ENCODE measurements at places on chromosomes 7 and 10.

DNA sequence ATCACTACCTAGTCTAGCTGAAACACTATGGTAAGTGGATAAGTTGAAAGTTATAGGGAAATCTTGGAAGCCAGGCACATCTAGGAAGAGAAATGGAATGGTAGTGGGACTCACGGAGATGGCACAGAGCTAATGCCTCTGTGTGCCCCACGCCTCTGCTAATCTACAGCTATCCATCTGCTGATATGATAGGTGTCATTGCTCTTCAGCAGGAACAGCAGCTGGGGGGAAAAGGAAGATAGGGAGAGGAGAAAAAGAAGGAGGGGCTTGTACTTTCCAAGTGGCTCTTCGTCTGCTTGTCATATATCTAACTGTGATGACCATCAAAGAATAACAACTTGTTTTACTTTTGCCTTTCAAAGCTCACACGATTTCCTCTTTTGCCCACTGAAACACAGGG, 1199.1 kb upstream of the SORCS1 start:
- H3K4me3 ChIP-seq: no peak overlapping the region
- no peak for DNase-seq
- H3K27ac ChIP-seq: no peak overlapping the region

GRCh38 chr7:127320974-127321373, 68.2 kb upstream of the GRM8 start:
- H3K4me1 ChIP-seq: no peaks in the 10 kb centered on the region
- no peaks in the 10 kb centered on the region for H3K27me3 ChIP-seq
- no peak for DNase-seq
- no peaks in the 10 kb centered on the region for H3K36me3 ChIP-seq

- no peaks in the 10 kb centered on the region for H3K27me3 ChIP-seq
- H3K4me3 ChIP-seq: no peak overlapping the region
- no peak overlapping the region for H3K27ac ChIP-seq
- DNase-seq: no peak
Observed at GRCh38 chr10:33355274-33355673, 20.8 kb upstream of the NRP1 start.

- DNase-seq: no peak
- H3K4me1 ChIP-seq: no peaks in the 10 kb centered on the region
- no peak overlapping the region for H3K4me3 ChIP-seq
- peak overlapping the region; percentile 3 for H3K27ac ChIP-seq
- no peaks in the 10 kb centered on the region for H3K36me3 ChIP-seq
- no peaks in the 10 kb centered on the region for H3K27me3 ChIP-seq
Observed at GRCh38 chr10:48900371-48900801, 39.3 kb downstream of the LRRC18 start.

DNA sequence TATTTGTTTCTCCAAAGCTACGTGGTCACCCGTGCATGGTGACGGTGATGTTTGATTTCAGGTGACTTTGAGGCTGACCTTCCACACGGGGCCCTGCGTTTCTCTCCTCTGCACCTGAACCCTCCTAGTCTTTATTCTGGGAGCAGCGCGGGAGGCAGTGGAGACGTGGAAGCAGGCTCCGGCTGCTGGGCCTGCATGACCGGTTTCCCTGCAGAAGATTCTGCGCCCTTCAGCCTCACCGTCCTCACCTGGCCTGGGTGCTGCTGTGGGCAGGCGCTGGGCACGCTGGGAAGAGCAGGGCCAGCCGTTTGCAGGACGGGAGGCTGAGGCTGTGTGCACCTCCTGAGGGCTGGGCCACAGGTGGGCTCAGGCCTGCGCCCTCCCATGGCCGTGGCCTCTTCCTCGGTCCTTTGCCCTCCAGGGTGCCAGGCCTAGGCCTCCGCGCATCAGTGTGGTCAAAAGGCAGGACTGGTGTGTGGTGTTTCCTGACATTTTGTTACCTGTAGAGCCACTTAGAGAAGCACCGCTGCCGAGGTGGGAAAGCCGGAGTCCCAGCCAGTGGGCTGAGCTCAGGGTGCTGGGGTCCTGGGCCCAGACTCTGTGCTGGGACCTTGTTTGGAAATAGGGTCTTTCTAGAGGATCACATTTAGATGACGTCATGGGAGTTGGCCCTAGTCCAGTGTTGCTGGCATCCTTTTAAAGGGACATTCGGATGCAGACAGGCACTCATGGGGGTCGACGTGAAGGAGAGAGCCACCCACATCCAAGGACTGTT, 478.3 kb downstream of the DNAJB6 start:
- no peaks in the 10 kb centered on the region for H3K4me1 ChIP-seq
- no peak overlapping the region for H3K27ac ChIP-seq
- no peaks in the 10 kb centered on the region for H3K36me3 ChIP-seq

DNA sequence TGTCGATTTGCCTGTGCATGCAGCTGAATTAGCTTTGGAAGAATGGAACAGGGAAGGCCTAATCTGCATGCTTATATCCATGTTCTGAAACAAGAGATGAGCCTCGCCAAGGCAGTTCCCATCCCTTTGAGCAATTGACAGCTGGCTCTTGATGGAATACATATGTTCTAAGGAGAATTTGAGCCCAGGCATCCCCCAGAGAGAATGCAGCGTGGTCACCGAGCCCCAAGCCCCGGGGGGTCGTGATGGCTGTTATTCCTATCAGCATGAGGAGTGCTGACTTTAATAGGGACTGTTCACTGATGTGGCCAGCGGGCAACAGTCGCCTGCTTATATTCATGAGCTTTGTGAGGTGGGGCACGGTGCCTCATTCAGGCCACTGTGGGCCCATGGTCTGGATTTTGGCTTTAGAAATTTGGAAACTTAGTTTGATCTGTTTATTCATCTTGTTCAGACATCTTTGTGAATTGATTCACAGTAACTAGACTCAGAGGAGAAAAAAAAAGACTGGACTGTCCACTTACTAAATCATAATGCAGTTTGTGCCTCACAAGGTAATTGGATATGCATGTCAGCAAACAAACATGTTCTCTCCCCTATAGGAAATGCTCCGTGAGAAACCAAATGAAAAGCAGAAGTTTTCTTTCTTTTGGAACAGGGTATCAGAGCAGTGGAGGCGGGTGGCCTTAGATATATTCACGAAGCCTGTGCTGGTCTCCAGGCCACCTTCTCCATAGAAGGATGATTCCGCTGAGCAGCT, 204.9 kb downstream of the CCDC3 start:
- DNase-seq: no peak
- H3K36me3 ChIP-seq: no peaks in the 10 kb centered on the region
- H3K27ac ChIP-seq: no peak overlapping the region
- H3K4me3 ChIP-seq: no peak overlapping the region

GRCh38 chr7:114784746-114785145, 137.1 kb upstream of the MDFIC start:
- H3K36me3 ChIP-seq: no peaks in the 10 kb centered on the region
- H3K4me3 ChIP-seq: no peak overlapping the region

- no peak overlapping the region for H3K27ac ChIP-seq
- no peaks in the 10 kb centered on the region for H3K36me3 ChIP-seq
- H3K4me3 ChIP-seq: no peak overlapping the region
- no peaks in the 10 kb centered on the region for H3K4me1 ChIP-seq
- no peaks in the 10 kb centered on the region for H3K27me3 ChIP-seq
Observed at GRCh38 chr7:104130726-104131125, 77.1 kb downstream of the ORC5 start.

DNA sequence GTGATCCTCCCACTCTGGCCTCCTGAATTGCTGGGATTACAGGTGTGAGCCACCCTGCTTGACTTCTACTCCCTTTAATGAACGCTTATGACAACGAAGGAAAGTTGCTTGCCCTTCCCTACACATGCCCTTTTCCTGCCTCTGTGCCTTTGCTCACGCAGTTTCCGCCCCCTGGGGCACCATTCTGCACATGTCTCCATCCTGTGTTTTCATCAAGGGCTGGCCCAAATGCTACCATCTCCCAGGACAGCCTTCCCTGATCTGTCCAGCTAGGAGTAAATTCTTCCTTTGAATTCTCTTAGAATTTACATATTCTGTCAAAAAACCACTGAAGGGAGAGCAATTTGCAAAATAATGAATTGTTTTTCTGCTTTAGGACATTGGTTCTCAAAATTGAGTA, 50.0 kb upstream of the KMT2C start:
- no peaks in the 10 kb centered on the region for H3K4me1 ChIP-seq
- H3K27me3 ChIP-seq: no peaks in the 10 kb centered on the region
- no peaks in the 10 kb centered on the region for H3K36me3 ChIP-seq
- H3K4me3 ChIP-seq: no peak overlapping the region

- no peaks in the 10 kb centered on the region for H3K27me3 ChIP-seq
- no peak overlapping the region for H3K4me3 ChIP-seq
- no peaks in the 10 kb centered on the region for H3K36me3 ChIP-seq
- H3K4me1 ChIP-seq: peaks cover 11% of the 10 kb centered on the region
- H3K27ac ChIP-seq: no peak overlapping the region
Observed at GRCh38 chr10:6409971-6410643, 170.0 kb downstream of the PRKCQ start.

- no peak overlapping the region for H3K4me3 ChIP-seq
- H3K4me1 ChIP-seq: no peaks in the 10 kb centered on the region
- no peak overlapping the region for H3K27ac ChIP-seq
- no peaks in the 10 kb centered on the region for H3K27me3 ChIP-seq
- no peaks in the 10 kb centered on the region for H3K36me3 ChIP-seq
- no peak for DNase-seq
Observed at GRCh38 chr10:108348215-108348614, 1183.7 kb upstream of the SORCS1 start.

- no peak overlapping the region for H3K4me3 ChIP-seq
- DNase-seq: no peak
- no peaks in the 10 kb centered on the region for H3K36me3 ChIP-seq
- H3K4me1 ChIP-seq: no peaks in the 10 kb centered on the region
- no peak overlapping the region for H3K27ac ChIP-seq
- no peaks in the 10 kb centered on the region for H3K27me3 ChIP-seq
Observed at GRCh38 chr7:98429799-98430198, 28.9 kb upstream of the BAIAP2L1 start.

GRCh38 chr10:89303161-89303560, 1.3 kb downstream of the IFIT2 start:
- DNase-seq: no peak
- no peaks in the 10 kb centered on the region for H3K27me3 ChIP-seq
- no peak overlapping the region for H3K4me3 ChIP-seq
- H3K27ac ChIP-seq: peak overlapping the region; percentile 96

DNA sequence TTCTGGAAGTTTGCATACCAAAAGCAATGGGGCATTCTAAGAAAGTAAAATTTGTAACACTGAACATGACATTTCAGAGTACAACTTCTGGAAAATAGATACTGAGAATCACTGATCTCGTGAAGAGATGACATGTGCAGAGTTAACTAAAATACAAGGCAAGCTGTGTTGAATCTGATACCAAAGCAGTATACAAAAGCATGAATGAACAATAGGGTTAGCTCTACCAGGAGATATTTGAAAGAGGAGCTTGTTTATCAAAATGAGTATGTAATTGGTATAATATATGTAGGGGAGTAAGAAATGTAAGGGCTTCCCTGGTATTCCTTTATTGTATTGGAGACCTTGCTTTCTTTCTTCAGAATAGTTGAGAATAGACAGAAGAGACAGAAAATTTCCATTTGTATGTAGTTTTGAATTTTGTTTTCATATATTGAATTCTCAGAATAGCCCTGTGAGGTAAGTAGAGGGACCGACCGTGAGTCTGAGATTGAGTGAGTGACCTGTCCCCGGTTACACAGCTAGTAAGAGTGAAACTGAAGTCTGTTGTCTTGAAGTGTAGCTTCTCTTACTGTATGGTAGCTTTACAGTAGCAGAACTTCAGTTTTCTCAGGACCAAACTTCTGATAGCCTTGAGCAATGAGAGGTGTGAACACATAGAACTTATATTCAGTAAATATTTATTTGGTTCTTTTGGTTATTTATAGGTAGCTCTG, 5.0 kb downstream of the HBP1 start:
- no peaks in the 10 kb centered on the region for H3K36me3 ChIP-seq
- no peak overlapping the region for H3K27ac ChIP-seq
- H3K4me1 ChIP-seq: peaks cover 50% of the 10 kb centered on the region
- no peak for DNase-seq
- no peaks in the 10 kb centered on the region for H3K27me3 ChIP-seq

DNA sequence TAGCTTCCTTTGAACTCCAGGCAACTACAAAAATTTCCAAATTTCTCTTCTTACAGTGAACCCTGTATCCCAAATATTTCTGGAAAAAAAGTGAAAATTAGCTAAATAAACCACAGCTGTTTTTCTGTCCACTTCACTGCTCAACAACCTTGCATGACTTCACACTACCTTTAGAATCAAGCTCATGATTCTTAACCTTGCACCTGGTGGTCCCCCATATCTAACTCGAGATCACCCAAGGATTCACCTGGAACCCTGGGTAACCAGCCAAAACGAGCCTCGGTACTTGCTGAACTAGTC, 47.5 kb downstream of the PDLIM1 start:
- H3K27ac ChIP-seq: no peak overlapping the region
- no peak overlapping the region for H3K4me3 ChIP-seq
- H3K27me3 ChIP-seq: no peaks in the 10 kb centered on the region
- H3K4me1 ChIP-seq: no peaks in the 10 kb centered on the region

DNA sequence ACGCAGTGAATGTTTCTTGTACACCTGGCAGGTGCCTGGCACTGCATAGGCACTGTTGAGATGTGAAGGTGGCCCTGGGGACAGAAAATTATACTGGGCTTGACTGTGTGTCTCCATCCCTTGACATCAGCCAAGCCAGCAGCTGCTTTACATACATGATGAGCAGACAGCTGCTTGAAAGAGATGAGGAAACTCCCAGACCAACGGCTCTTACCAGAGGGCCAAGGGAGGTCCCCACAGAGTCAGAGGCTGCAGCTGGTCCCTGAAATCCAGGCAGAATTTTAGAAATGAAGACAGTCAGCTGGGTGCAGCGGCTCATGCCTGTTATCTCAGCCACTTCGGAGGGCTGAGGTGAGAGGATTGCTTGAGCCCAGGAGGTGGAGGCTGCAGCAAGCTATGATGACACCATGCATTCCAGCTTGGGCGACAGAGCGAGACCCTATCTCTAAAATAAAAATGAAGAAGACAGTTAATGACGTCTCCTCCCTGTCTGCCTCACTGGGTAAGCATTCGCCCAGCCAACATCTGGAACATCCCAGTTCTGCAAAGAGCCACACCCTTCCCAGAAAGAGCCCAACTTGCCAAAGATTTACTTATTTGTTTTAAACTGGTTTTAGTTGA, 17.6 kb downstream of the LIMK1 start:
- no peak for DNase-seq
- no peak overlapping the region for H3K4me3 ChIP-seq
- no peak overlapping the region for H3K27ac ChIP-seq
- peaks cover 94% of the 10 kb centered on the region for H3K36me3 ChIP-seq

GRCh38 chr10:125146791-125147579, 13.4 kb downstream of the CTBP2 start:
- H3K27me3 ChIP-seq: no peaks in the 10 kb centered on the region
- no peak for DNase-seq
- no peak overlapping the region for H3K27ac ChIP-seq

DNA sequence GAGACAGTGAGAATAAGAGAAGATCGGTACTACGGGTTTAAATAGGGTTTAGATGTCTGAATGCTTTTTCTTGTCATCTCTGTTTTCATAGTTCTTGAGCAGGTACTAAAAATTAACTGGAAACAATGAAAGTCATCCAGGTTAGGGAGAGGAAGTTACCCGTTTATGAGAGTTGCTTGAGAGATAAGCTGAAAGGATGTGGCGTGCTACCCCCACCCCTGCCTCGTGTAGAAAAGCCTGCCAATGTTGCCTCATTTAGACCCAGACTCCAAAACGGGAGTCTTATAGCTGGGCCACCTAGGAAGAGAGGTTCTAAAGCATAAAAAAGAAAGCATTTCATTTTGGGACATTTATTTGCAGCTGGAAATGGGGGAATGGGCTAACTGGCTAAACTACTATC, 10.2 kb downstream of the AKR1C4 start:
- no peaks in the 10 kb centered on the region for H3K4me1 ChIP-seq
- no peak overlapping the region for H3K27ac ChIP-seq
- no peaks in the 10 kb centered on the region for H3K36me3 ChIP-seq
- no peaks in the 10 kb centered on the region for H3K27me3 ChIP-seq
- no peak for DNase-seq
- no peak overlapping the region for H3K4me3 ChIP-seq

- H3K4me3 ChIP-seq: no peak overlapping the region
- no peak for DNase-seq
- H3K36me3 ChIP-seq: no peaks in the 10 kb centered on the region
- no peaks in the 10 kb centered on the region for H3K4me1 ChIP-seq
Observed at GRCh38 chr7:17758008-17758407, 182.3 kb downstream of the SNX13 start.

All from tibial nerve (tissue), 4 donors.